Pulmonary artery endothelial cell (primary cell): ENCODE measurements at places on chromosomes 6 and 20.

DNA sequence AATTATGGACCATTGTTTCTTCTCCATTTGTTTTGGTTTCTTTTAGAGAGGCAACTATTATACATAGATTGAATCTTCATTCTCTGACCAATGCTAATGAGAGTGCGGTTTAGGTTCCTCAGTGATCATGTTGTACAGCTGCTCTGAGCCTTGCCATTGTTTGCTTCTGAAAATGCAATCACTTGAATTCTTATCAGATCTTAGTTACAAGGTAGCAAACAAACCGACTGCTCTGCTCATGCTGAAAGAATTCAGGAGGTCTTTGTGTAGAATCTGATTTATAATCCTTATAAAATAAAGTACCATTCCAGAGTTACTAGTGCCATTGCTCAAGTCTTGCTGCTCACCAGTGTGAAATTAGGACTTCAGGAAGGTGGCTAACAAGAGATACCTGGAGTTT, 569.1 kb upstream of the ID4 start:
- no peak for DNase-seq

GRCh38 chr6:17470202-17470937, 77.0 kb downstream of the CAP2 start:
- no peak for DNase-seq

DNA sequence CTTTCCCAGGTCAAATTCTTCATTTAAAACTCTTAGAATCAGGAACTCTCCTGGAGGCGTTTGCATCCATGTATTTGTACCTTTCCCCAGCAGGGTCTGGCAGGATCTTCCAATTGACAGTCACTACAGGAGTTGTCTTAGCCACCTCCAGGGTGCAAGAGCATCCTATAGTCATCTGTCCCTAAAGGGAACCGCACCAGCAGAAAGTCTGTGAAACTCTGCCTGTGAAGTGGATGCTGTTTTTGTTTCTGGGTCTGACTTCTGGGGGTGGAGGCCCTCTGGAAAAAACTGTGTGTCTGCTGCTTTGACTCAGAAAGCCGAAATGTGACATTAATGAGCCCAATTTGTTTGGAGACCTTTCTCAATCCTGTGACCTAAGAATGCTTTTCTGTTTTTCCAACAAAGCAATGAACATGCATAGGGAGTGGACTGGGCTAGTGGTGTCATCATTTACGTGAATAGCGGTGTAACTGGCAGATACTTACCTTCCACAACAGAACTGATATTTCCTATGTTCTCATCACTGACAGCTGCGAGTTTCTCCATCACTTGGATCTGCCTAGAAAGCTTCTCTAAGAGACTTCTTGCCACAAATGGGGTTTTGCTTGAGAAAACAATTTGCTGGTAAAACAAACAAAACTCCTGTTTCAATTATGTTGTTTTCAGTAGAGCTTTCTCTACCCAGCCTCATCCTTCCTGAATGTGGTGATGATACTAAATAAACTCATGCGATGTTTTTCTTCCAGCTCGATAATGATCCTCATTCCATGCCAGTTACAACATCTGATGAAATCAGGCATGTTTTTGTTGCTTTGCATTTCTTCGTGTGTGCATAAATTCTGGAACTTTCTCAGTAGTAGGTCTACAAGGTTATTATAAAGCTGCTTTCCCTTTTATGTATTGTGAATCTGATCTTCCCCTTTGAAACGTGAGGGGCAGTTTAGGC, 33.3 kb upstream of the ARMH2 start:
- no peak for DNase-seq

DNA sequence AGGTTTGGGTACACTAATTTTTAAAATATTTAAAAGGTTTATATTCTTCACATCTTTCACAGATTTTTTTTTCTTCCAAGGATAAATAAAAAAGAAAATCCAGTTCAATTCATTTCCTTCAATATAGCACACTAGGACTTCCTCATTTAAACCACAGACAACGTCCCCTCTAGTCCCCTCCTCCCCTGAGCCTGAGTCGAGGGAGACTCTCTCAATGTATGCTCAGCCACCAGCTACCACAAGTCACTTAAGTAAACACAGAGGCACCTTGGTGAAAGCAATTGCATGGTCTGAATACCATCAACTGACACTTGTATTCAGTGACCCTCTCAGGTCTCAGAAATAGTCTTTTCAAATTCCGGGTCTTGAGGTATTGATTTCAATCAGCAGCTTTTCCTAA, 88.6 kb downstream of the SIM1 start:
- no peak for DNase-seq

GRCh38 chr6:130773860-130774259, 53.3 kb upstream of the SMLR1 start:
- DNase-seq = no peak

DNA sequence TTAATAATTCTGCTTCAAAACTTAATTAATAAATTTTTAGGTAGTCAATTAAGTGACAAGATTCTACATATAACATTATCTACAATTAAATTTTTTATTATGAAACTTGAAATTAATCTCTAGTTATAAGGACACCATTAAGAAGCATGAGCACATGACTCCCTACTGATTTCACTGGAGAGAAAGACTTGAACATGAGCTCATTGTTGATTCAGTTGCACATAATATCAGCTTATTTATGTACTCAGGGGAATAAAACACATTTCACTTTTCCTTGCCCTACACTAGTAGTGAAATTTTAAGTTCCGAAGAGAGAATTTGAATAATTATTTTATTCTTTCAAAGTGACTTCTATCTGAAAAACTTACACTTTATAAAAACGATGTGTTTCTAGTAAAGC, 370.2 kb upstream of the EPHA7 start:
- DNase-seq = no peak

- DNase-seq = no peak
Measured at GRCh38 chr6:34566830-34567546, 10.9 kb upstream of the SPDEF start.

DNA sequence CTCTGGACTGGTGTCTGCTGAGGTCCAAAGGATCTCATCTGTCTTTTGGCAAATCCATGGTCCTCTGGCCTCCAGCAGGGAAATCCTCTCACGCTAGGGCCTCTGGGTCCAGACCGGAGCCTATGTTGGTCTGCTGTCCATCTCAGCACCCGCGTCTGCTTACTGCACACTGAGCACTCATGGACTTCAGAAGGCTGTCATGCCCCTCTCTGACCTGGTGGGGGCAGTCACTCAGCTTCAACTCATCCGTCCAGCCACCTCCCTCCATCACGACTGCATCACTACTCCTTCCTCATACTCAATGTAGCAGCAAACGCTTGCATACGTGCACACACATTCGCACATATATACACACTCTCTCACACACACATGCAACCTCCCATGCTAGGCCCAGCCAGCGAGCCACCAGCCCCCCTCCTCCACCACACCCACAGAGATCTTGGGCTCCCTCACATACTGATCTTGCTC, 33.3 kb downstream of the GABRR2 start:
- DNase-seq = no peak

DNA sequence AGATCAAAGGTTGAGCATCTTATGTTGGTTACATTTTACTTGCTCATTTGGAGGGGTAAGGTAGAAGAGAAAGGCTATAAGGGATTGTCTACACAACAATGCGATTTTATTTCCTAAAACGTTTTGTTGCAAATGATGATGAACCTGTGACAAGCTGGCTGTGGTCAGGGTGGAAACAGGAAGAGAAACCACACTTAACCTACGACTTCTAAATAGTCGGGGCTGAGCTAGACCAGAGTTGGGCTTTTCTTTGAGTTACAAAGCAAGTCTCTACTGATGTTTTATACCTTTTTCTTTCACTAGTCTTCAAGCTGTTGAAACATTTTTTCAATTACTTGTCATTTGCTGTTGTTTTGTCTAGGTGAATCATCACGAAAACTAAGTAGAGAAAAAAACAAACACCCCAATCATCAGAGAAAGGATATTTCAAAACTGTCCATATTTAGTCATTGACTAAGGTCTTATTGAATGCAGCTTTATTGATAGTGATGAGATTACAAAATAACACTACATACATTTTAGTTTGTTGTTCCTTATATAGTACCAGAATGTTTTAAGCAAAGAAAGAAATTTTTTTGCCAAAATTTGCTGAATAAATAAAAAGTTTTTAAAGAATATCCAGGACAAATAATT, 18.0 kb downstream of the KLHL31 start:
- no peak for DNase-seq

DNA sequence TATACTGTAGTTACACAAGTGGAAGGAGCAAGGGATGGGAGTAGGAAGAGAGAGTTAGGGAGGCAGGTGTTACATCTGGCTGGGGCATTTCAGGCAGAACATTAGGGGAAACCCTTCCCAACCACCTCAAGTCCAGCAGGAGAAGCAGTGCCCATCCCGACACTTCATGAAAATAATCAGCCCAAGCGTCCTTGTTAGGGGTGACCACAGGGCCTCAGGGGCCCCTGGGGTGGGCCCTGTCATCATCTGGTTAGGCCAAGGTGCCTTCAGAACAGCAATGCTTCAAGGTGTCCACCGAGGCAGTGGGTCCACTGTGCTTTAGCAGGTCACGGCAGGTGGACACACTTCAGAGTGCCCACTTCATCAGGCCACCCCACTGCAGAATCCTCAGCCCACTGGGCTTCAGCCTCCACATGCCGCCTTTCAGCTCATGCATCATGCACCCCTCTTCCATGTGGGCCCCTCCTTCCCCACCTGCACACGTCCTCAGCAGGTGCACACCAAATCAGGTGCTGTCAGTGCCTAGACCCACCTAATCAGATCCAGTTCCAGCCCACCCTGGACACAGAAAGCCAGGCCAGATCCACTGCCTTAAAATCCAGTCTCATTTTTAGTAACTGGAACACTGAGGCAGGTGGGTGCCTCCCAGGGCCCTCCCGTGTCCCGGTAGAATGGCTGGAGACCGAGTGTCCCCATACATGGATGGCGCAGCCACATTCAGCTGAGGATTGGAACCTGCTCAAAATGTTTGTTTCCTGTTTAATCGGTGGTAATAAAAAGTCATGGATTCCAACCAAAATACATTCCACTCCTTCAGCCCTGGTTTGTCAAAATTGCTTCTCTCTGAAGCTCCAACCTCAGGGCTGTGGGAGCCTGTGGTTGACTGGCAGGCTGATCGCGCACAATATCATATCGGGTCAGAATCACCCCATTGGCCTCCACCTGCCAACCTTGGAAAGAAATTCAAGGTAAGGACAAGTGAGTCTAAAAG, 99.5 kb downstream of the ANKRD60 start:
- no peak for DNase-seq

GRCh38 chr20:8262721-8263120, 130.7 kb downstream of the PLCB1 start:
- no peak for DNase-seq

- DNase-seq = no peak
Measured at GRCh38 chr6:39599341-39599740, 125.9 kb downstream of the KIF6 start.

DNA sequence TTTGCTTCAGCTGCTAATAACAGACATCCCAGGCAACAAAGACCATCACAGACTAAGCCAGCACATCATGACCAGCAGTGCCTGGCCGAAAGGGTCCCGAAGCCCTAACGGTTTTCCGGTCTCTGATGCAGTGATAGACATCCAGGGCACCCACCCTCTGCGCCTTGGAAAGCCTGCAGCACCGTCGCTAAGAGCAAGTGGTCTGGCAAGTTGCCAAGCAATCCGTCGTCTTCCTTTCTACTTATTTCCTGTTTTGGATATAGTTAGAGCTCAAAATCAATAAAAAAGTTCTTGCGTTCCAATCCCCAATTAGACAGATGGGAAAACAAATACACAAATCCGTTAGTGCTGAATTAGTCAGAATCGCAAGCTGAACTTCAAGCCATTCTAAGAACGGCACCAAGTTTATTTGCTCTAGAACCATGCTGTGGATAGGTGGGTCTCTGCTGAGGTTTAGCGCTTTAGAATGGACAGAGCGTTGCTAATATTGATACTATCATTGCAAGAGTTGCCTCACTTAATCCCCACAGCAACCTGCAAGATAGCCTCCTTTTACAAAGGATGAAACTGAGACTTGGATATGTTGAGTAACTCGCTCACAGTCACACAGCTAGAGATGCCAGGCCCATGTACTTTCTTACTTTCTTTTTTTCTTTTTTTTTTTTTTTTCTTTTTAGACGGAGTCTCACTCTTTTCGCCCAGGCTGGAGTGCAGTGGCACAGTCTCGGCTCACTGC, 163.3 kb upstream of the SNX9 start:
- no peak for DNase-seq

DNA sequence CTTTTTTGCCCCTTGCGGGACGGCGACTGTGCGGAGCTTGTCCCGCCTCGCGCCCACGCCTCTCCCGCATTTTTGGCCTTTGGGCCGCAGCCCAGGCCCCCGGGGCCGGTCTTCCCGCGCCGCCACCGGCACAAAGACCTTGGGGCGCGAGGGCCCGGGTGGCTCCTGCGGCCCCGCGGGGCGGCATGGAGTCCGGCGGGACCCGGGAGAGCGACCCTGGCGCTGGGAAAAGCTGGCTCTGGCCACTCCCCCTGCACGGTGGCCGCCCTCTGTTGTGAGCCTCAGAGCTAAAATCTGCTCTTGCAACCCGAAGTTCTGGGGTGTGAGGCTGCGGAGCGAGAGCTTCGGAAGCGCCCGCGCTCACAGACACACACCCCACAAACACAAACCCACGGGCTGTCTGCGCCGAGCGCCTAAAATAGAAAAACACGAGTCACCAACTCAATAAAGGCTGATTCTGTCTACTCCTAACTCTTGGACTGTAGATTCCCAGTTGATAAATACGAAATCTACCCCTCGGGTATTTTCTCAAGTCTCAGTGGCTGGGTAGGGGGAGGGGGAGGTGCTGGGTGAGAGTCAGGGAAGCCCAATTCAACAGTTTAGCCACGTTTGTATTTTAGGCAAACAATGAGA, 496 bp upstream of the BEND3 start:
- no peak for DNase-seq

- no peak for DNase-seq
Measured at GRCh38 chr20:17445543-17445942, 85.6 kb downstream of the BFSP1 start.

DNA sequence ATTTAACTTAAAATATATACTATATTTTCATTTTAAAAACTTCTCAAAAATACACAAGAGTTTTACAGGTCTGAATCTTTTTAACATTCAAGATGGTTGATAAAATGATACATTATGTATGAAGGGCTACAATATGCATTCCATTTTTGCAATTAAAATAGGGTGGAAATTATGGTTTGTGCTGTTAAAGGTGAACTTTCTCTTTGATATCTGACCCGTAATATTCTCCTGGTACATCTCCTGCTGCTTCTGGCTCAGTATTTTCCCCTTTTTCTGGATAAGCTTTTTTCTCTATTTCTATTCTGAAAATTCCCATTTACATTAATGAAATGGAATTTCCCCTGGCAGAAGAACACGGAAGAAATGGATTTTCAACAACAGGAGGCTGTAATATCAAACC, 27.4 kb upstream of the LCA5 start:
- DNase-seq = no peak

DNA sequence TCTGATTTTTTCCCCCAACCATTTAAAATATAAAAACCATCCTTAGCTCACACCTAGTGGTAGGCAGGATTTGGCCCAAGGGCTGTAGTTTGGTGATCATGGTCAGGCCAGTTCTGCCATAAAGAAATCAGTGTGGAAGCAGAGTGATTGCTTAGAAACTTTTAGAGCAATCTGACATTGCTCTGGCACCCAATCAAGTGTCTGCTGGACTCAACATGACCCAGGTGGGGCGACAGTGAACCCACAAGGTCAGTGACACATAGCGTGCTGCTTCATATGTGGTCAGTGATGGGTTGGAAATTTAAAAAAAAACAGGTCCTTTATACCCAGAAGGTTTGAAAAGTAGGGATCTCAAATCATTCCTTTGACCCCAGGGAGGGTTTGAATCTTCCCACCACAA, 107.9 kb downstream of the BANF2 start:
- DNase-seq = no peak
